ENCODE measurements at places on chromosomes 12 and 14.

DNA sequence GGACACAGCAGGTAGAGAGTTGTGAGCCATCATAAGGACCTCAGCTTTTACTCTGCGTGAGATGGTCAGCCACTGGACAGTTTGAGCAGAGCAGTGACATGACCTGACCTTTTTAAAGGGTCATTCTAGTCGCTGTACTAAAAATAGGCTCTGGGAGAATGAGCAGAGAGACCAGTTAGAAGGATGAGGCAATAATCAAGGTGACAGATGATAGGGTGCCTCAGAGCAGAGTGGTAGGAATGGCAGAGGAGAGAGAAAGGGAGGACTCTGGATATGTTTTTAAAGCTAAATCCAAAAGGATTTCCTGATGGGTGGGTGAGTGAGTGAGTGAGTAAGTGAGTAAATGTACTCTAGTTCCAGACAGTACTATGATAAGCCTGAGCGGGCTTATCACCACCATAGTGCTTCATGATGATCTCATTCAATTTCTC is 83.6 kb upstream of the ARHGAP5 start:
- no peak for DNase-seq

DNA sequence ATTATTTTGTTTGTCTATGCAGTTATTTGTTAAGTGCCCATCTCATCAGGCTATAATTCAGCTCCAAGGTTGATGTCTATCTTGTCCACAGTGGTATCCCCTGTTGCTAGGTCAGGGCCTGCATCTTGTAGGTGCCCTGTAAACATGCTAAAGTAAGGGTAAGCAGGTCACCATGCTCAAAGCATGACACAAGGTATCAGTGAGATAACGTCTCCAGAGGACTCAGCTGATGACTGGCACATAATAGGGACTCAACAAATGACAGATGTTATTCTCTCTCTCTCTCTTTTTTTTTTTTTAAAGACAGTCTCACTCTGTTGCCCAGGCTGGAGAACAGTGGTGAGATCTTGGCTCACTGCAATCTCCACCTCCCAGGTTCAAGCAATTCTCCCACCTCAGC is 2.3 kb downstream of the SDSL start:
- DNase-seq, result no peak

GRCh38 chr12:4119157-4119761 is 154.3 kb upstream of the CCND2 start:
- DNase-seq, result no peak

DNA sequence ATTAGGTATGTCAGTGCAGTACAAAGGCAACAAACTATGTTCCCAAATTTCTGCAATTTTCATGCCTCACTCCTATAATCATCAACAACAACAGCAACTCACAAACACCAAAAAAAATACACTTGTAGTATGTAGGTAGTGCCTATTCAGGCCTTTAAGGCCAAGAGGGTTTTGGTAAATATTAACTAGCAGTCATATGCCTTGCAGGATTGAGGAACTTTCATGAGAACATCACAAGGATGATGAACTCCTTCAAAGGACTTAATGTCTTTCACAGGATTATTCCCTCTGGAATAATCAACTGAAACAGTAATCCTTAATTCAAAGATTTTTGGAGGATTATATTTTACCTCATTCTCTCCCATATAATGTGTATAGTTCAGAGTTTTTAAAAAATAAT is 293.8 kb downstream of the NOVA1 start:
- no peak for DNase-seq

GRCh38 chr12:100273782-100274181 is 6.8 kb downstream of the SCYL2 start:
- peak; percentile 40 for DNase-seq

DNA sequence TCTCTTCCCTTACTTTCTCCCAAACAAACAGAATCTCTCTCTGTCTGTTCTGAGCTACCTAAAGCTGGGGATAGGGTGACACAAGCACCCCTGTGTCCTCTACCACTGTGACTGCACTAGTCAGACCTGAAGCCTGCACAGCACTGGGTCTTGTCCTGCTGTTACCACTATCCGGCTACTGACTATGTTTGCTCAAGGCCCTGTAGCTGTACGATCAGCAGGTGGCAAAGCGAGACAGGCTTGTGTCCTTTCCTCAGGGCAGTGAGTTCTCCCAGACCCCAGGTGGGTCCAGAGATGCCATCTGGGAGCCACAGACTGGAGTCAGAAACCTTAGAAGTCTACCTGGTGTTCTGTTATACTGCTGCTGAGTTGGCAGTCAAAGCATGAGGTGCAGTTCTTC is 116.4 kb downstream of the NUBPL start:
- DNase-seq, result no peak

GRCh38 chr12:9760120-9760519 is 581 bp downstream of the CD69 start:
- no peak for DNase-seq

GRCh38 chr12:126719912-126720705 is 1546.9 kb upstream of the TMEM132C start:
- DNase-seq, result no peak

DNA sequence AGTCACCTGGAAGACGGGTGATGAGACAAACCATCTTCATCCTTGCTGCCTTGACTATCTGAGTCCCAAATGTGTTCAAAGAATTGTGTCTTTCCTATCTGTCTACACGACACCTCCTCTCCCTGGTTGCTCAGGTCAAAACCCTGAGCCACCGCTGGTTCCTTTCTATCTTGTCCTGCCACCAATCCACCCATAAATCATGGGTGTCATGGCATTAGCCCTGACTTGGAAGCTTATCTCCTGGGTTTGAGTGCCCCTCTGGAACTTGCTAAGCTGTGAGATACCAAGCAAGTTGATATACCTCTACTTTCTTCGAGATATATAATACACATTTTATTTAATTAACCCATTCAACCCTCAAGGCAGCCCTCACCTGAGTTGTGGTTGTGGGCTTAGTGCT is 57.9 kb downstream of the ASCL4 start:
- DNase-seq, result no peak

- DNase-seq, result no peak
Measured at GRCh38 chr14:103444837-103445524, 59.8 kb downstream of the MARK3 start.

GRCh38 chr14:89332031-89332430 is 85.0 kb downstream of the FOXN3 start:
- DNase-seq, result no peak

DNA sequence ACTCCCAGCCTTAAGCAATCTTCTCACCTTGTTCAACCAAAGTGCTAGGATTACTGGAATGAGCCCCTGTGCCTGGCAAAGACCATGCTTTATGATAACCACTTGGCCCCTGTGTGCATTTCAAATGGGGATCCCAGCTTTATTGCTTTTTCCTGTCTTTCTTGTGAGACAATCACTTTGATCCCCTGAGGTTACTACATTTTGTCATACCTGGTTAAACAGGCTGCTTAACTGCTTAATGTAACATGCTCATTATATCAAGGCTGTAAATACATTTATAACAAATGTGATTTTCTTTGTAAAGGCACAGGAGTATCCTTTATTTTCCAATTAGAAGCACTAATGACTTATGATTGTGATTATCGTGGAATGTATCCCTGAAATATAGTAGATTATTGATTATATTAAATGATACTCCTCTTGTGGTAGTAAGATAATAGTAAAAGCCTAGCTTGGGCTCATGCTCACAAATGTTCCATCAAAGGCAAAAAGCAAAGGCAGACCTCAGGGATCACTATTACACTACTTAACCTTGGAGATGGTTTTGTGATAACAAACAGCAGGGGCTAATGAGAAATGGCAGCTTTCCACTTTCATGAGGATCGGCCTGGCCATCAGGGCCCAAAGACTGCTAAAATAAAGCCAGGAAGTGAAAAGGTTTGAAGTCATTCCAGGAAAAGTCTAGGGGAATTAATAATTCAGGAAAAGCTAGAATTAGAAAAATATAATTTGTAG is 290.8 kb upstream of the MDGA2 start:
- no peak for DNase-seq

GRCh38 chr12:80234667-80235066 is 135.3 kb downstream of the OTOGL start:
- no peak for DNase-seq

DNA sequence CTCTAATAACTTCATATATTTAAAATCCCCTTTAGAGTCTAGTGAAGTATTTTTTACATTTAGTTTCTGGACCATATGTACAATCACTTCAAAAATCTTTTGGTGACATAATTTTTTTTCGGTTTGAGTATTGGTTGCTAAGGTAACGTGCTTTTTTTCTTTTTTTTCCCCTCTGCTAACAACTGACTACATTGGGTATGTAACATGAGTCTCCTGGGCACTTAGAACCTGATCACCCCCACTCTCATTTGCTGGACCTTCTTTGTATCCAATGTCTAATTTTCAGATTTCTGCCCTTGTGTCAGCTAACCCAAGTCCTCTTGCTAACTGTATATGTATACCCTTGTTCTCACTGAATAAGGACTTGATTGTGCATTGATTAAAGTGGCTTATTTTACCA is 592.9 kb upstream of the FLRT2 start:
- DNase-seq, result no peak

- DNase-seq, result no peak
Measured at GRCh38 chr12:68452078-68452715, 120.0 kb upstream of the MDM1 start.

DNA sequence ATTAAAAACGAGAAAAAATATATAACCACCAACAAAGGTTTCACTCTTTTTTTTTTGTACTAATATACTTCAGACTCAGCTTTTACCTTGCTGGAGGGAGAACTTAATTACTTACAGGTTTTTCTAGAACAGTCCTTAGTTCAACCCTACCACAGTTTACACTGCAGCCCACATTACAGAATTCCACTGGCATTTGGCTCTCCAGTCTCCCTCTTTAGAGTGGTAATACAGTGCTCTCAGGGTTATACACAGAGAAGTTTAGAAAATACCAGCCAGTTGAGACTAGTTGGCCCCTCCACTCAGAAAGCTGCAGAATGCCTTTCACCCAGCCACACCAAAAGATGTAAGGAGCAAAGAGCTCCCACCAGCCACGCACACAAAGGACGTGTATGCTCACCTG is 122.3 kb upstream of the DIO3 start:
- DNase-seq, result no peak

- no peak for DNase-seq
Measured at GRCh38 chr12:93237235-93237915, 140.3 kb upstream of the NUDT4 start.

- no peak for DNase-seq
Measured at GRCh38 chr12:54371328-54372112, 7.2 kb upstream of the GPR84 start.

DNA sequence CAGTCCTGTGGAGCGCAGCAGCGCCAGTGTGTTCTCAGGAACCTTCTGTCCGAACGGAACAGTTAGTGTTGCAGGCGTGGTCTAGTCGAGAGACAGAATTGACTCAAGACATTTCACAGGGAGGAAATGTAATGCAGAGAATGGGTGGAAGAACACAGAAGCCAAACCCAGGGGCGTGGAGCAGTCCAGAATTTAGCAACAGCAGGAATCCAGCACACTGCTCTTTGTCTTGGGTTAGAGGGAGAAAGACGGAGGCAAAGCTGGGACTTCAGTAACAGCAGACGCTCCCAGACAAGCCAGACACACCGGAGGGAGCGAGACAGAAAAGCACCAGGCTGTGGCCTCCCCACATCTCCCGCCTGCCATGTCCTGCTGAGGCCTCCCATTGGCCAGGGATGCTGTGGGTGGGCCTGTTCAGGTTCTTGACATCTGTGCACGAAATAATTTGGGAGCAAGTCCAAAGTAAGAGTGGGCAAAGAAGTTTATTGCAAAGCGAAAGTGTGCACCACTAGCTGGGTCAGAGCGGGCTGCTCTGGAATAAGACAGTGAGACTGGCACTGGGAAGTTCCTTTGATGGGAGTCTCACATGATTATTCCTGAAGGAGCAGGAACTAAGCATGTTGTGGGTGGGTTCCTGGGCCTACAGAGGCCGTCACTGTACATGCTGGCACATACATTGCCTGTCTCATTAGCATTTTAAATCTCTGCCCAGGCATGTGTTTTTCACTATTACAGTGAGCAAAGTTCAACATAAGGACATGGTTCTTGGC is 339.3 kb upstream of the SFSWAP start:
- no peak for DNase-seq

DNA sequence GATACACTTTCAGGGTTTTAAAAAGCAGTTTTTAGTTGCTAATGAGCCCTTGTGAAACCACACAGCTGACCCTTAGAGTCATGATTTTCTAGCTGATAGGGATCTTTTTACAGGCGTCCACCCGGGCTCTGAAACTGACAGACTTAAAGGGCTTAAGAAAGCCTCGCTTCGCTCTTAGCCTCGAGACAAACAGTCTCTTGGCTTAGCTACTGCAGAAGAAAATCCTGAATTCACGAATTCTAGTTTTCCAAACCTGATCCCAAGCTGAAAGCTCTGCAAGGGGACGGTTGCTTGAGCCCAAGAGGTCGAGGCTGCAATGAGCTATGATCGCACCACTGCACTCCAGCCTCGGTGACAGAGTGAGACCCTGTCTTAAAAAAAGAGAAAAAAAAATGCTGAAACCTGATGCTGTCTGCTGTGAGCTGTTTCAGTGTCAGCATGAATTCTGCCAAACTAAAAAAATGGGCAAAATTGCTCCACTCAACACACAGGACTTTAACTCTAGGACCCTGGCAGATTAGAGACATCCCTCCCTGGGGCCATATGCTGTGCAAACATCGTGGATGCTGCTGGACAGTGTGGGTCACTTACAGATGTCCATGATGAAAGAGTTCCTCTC is 3.1 kb upstream of the HPD start:
- DNase-seq, result no peak

DNA sequence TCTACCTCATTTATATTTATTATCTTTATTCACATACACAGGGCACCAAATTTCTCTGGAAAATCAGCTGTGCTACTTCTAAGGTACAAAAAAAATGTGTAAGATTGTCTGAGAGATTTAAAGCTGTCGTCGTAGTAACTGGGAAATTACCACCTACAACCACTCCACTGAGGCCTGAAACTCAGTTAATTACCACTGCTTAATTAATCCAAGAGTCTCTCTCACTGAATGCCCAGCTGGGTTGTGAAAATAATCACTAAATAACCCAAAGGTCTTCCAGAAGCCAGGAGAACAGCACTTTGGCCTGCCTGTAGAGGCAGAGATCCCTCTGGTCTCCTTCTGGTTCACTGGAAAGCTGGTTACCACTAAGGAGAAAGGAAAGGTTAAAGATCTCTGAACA is 207.2 kb upstream of the TMPO start:
- no peak for DNase-seq

GRCh38 chr12:113949321-113950305 is 16.5 kb downstream of the RBM19 start:
- DNase-seq, result no peak

- DNase-seq, result no peak
Measured at GRCh38 chr12:41436076-41436475, 248.0 kb downstream of the PDZRN4 start.

DNA sequence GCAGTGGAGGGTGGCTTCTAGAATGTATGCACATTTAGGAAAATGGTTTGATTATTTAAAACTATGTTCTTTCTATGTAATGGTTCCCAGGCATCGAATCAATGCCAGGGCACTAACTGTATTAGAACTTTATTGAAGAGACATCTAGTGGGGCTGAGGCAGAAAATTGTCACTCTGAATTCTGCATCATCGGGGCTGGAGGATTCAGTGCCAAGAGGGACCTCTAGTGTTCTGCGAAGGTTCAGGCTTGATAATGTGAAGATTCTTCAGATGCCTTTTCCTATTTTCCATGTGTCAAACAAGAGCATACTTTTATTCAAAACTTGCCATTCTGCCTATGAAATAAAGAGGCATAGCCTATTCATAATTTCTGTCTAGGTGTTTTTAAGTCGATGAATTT is 146.3 kb downstream of the CAND1 start:
- peak; percentile 65 for DNase-seq

- DNase-seq, result no peak
Measured at GRCh38 chr12:49028666-49029275, 10.2 kb upstream of the PRKAG1 start.

GRCh38 chr12:130976171-130976720 is 22.5 kb downstream of the ADGRD1 start:
- no peak for DNase-seq

- no peak for DNase-seq
Measured at GRCh38 chr14:22304326-22304725, 284.7 kb downstream of the DAD1 start.
